Kidney capillary endothelial cell (primary cell): ENCODE measurements at places on chromosomes 6 and 20.

DNA sequence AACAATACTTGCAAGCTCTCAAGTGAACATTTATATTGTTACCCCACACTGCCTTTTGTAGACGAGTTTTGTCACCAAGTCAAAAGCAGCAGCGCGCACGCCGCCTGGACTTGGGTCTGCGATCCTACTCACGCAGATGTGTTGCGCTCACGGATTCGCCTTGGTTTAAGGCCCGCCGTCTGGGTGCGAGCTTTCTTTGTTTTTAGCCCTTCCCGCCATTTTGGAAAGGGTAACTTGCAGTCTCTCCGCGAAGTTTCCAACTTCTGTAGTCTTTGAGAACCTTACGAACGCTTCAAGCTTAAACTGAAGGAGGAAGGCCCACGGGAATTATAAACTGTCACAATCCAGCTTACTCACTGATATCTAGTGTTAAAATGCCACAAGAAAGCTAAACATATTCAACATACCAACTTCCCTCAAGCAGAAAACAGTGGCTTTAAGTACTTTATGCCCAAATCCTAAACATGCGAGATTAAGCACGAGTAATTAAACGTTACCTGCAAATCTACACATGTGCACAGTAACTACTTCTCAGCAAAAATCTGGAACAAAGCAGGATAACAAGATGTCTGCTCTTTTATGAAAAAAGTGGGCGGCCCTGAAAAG lies 80.4 kb upstream of the BTN3A2 start:
- DNase-seq: no peak

DNA sequence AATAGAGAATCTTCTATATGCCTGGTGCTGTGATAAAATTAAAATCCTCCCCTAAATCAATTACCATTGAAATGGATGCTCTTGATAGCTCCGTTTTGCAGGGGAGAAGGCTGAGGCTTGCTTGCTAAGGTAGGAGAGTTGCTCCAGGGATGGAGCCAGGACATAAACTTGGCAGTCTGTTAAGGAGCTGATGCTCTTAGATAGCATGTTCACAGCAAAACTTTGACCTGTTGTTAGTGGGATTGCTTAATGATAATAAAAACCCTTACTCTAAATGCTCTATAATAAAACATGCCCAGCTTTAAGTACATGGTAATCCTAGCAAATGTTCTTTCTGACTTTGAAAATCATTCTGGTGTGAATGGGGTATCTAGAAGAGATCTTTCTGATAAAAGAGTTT lies 228.4 kb upstream of the JAG1 start:
- DNase-seq: no peak

GRCh38 chr6:95698271-95698670 lies 120.9 kb downstream of the MANEA start:
- DNase-seq: no peak

DNA sequence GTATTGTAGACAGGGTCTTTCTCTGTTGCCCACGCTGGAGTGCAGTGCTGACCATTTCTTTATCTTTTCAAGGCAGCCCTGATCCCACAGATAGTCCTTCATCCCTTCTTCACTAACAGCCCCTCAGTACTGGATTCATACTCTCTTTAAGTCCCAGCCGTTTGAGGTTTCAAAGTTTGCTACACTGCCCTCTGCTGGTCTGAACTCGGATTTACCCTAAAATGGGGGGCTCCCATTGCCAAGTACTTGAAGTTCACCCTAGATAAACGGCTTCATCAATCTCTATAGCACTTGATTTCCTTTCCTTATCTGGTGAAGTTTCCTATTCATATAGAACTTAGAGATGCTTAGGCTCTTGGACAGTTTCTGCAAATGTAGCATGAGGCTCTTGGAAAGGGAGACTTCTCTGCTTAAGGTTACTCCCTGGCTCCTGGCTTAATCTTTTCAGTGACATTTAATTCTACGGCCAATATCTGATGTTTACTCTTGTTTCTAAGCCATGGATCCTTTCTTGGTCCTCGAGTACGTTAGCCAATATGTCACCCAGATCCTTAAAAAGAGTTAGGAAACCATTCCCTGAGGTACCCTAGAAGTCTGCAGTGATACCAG lies 21.4 kb upstream of the PREP start:
- DNase-seq: peak; percentile 48

DNA sequence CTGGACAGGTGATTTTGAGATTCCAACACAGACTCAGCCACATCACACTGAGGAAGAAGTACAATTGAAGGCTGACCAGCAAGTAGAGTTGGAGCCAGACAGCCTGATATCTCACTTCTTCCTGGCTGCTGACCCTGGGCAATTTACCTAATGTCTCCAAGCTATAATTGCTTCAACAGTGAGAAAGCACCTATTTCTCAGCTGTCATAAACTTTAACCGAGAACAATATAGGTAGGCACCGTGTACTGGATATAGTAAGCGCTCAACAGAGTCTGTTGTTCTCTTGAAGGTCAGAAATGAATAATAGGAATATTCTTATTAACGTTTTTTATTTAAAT lies 28.3 kb downstream of the STX7 start:
- no peak for DNase-seq

DNA sequence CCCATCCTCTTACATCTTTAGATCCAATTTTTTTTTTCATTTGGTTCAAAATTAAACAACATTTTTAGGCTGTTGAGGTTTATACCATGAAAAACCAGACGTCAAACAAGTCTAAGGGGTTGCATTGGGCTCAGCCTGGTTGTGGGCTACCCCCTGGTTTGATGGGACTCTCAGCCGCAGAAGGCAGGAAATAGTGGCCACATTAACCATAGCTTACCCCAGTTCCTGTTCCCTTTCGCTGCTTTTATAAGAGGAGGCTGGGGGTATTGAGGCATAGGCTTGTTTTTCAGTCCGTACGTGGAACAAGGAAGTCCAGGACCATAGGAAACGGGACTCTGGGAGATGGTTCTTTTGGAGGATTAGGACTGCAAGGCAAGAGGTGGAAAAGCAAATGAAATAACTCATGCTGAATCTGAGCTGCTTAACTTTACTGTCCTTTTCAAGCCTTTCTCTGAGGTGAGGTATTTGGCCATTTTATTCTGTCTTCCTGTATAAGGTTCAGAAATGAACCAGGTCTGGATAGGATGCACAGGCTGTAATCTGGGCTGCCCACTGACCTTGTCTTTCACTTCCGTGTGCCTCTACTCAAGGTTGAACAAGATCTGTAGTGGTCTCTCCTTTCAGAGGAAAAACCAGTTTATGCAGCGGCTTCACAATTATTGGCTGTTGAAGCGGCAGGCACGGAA lies 7.7 kb downstream of the BRPF3 start:
- no peak for DNase-seq

GRCh38 chr20:3150908-3151307 lies 8.8 kb downstream of the FASTKD5 start:
- DNase-seq: no peak

DNA sequence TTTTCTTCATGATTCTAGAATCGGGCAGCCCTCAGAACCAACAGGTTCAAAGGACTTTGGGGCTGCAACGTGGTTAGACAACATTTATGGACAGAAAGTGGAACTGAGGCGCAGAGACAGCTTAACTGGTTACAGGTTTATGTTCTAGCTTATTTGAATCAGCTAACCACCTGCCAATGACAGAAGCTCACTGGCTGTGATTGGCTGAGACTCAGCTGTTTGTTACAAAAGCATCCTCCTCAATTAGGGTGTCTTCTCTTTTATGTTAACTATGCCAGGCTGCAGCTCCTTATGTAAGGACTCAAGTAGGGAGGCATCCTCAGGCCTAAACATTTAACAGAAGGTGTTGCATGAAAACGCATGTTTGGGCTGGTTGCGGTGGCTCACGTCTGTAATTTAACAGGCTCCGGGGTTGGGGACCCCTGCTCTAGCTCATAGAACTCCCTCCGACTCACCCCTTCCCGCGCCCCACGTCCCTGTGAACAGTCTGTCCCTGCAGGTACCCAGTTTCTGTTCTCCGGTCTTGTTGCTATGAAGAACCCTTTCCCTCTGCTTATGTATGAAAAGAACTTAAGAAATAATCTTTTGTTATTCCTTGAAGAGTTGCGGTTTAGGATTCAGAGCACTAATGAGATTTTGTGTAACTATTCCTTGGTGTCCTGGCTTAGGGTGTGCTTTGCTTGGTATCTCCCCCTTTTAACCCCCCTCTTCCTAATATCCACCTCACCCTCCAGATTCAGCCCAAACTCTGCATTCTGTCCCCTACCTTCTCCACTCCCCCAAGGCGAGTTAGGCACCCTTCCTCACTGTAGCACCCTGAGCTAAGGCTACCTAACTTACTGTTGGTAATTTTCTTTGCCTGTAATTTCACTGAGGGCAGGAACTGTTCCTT lies 1.2 kb upstream of the TMEM181 start:
- no peak for DNase-seq

GRCh38 chr6:34333858-34334257 lies 58.6 kb downstream of the NUDT3 start:
- DNase-seq: no peak

DNA sequence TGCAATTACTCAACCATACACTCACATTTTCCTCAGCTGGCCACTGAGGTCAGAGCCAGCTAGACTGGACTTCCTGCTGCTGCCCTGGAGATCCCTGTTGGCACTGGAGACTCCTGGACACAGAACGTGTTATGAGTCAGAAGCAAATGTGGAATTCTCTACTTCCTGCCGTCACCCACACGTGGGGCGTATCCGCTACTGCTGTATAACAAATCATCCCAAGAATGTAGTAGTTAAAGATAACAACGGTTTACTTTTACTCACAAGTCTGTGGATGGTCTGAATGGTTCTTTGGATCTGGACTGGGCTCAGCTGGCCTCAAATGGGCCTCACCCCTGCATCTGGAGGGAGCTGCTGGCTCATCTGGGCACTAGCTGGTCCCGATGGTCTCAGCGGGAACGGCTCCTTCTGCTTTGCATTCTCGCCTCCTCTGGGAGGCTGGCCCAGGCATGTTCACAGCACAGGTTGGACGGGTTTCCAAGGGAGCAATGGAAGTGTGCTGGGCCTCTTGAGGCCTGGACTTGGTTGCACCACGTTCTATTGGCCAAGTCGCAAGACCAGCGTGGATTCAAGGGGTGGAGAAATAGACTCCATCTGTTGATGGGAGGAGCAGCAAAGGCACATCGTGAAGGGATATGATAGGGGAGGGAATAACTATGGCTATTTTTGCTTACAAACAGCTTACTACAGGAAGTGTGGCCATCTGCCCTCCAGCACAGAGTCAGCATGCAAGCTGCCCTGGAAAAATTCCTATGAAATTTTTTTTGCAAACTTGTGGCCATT lies 118.5 kb downstream of the SNX5 start:
- DNase-seq: peak; percentile 93

- no peak for DNase-seq
These were observed 24.0 kb upstream of the GTSF1L start for GRCh38 chr20:43750774-43751166.

- no peak for DNase-seq
These were observed 580.7 kb upstream of the GJE1 start for GRCh38 chr6:141552031-141552430.

GRCh38 chr20:58064411-58065010 lies 163.9 kb downstream of the ANKRD60 start:
- DNase-seq: no peak
